KG1 (cell line): ENCODE measurements at places on chromosomes 6 and 20.
A peak's percentile ranks its signal among the peaks of the same experiment; 100 is the strongest.

- no peak for DNase-seq
Measured at GRCh38 chr6:112743323-112743722, 396.2 kb downstream of the RFPL4B start.

DNA sequence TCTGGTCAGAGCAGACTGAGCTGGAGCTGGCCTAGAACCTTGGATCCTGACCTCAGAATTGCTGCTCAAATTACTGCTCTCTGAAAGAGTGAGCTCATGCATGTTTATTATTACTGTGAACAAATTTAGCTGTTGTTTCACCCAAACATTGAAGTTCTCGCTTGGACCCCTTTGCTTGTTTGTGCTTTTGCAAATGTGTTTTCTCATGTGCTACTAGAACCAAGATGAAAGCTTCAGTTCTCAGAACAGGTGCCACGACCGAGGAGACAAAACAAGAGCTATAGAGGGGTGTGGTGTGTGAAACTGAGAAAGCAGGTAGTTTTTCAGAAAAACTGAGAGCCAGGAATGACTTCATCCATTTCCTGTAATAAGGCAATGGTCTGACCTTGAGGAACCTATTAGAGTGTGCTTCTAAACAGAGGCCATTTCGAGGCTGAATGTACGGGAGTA is 50.0 kb upstream of the ESR1 start:
- no peak for DNase-seq

DNA sequence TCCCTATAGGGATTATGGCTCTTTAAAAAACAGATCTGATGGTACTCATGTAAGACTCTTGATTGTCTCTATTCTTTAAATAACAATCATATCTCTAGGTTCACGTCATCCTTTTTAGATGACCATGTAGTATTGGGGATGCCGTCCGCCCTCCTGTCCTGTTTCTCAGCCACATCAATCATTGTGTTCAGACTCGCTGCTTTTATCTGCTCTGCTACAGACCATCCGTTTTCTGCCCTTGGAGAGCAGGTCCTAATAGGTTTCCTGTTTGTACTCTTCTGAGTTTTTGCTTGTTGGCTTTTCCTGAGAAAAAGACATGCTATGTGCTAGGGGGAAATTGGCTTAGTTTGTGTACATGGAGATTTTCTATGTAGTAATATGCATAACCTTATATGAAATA is 76.8 kb downstream of the SASH1 start:
- peak; percentile 15 for DNase-seq

DNA sequence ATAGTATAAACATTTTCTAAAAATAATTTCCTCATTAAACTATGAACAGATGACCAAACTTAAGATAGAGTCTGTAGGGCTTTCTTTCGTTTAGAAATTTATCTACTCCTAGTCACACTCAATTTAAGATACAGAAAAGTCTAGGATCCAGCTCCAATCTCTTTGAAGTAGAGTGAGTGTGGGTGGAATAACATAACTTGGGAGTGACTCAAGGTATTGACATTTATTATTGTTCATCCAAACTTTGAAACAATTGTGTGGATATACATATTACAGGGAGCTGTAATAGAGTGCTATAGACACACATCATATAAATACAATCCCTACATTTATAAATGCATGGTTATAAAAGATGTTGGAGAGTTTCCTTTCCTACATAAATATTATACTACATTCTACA is 715.2 kb upstream of the MANEA start:
- no peak for DNase-seq

GRCh38 chr6:170032197-170032596 is 258.7 kb downstream of the DLL1 start:
- DNase-seq, result no peak

DNA sequence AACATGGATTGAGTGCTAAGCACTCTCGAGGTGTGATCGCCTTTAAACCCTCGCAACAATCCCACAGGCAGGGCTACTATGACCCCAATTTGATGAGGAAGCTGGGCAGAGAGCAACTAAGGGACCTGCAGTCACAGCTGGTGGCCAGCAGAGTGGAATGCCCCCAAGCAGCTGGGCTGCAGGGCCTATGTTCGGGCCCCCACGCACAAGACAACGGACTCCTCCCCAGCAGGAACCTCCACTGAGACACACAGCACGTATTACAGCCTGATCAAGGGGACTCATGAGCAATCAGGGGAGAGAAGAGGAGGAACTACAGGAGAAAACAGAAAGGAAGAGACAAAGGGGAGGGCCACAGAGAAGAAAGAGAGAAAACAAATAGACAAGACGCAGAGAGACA is 21.7 kb downstream of the CST7 start:
- DNase-seq, result no peak

GRCh38 chr6:142846883-142847287 is 98.1 kb downstream of the HIVEP2 start:
- no peak for DNase-seq

DNA sequence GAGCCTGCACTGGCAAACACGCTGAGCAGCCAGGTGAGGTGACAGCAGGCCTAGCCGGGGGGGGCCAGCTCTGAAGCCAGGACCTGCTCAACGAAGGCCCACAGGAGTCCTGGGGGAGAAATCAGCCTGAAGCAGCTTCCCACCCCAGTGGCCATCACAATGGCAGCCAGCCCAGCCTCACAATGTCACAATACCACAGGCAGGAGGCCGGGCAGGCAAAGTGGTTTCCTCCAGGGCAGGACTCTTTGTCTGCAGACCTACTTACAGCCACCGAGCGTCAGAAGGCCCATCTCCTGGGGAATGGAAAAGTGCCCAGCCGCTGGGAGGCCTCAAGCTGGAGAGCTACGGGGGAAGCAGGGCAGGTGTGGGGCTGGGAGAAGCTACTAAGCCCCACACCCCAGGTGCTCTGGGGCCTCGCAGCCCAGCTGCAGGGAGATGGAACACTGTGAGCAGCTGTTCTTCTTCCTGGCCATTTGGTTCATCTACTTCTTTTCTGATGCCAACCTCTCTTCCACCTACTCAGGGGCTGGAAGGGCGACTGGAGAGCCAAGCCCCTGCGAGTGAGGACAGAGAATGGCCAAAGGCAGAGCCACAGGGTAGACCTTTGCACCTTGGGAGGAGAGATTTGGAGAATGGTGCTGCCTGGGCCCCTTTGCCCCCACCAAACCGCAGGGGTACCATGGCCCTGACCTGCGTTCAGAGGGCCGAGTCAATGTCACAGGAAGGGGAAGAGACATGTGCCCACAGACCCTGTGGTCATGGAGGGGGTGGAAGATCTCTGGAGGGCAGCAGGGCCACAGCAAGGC is 22.3 kb upstream of the AVP start:
- no peak for DNase-seq

DNA sequence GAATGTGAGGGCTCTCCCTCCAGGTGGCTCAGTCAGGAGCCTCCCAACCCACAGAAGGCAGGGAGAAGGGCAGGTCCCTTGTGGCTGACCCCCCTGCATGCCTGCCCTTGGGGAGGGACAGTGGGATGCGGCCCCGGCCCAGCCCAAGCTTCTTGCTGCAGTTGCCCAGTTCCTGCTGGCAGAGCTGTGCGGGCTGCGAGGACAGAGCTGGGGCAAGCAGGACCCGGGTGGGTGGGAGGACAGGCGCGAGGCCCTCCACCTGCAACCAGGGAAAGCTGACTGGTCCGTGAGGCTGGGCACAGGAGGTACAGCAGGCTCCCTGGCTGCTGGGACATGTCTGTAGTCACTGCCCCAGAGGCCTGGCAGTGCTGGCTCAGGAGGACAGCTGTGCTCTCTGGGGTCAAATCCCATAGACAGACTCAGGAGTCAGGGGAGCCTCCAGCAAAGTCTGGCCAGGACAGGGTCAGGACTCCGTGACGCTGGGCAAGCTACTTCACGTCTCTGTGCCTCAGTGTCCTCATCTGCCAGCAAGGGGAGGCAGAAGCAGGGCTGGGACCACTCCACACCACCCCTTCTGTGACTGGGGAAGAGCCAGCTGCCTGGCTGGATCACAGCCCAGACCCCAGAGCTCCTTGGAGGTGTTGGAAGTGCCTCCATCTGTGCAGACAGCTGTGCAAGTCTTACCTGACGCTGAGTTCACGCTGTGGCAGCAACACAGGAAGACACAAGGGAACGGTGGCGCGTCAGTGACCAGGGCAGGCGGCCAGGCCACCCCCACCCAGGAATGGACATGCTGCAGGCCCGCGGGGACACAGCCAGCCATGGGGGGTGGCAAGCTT is 13.0 kb downstream of the UCKL1 start:
- DNase-seq, result no peak

- DNase-seq, result no peak
Measured at GRCh38 chr20:42936482-42936881, 253.2 kb downstream of the PTPRT start.

- DNase-seq, result no peak
Measured at GRCh38 chr6:25958700-25959162, 3.9 kb upstream of the TRIM38 start.

- DNase-seq, result no peak
Measured at GRCh38 chr6:22432060-22432459, 135.2 kb upstream of the PRL start.

GRCh38 chr6:167719920-167720319 is 106.8 kb upstream of the AFDN start:
- no peak for DNase-seq

DNA sequence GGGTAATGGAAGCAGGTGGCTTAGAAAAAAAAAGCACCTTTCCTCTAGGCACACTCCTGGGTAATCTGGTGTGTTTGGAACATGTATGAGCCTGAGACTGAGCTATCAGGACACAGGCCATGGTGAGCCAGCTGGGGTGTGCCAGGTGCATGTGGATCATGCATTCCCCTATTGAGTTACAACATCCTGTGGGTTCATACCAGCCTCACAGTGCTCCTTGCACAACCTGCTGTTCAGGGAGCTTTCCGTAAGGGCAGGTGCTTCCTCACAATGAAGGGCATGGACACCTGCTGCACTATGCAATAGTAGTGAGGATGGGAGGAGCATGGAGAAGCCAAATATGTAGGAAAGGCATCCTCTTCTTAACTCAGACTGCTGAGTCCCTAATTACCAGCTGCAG is 197.2 kb upstream of the SUPT3H start:
- no peak for DNase-seq

DNA sequence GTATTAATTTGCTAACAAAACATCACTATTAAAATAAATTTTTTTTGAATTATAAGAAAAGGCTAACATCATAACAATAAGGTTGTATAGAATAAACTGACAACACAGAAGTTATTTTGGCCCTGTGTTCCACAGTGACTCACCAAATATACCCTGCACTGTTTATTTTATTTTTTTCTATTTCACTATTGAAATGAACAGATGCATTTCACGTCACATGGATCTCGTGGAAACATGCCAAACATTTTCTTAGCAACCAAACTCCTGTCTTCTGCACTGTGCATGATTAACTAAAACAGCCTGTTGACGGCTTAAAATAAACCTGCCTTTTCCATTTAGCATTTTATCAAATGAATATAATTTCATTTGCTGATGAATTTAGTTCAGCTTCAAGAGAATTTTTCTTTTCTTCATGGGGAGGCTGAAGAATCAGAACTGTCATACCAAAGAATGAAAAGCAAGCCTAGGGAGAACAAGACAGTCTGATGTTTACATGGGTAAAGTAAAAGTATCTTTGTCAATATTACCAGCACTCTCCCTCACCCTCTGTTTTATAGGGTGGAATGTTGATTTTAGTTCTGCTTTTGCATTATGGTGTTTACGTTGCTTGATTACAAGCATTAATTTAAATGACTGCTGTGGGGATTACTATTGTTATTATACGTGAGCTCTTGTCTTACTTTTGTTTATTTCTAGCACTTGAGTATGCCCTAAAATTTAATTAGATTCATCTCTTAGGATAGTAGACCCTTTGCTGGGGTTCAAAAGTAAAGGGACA is 115.3 kb downstream of the LCA5 start:
- no peak for DNase-seq

- no peak for DNase-seq
Measured at GRCh38 chr20:60117065-60117464, 158.8 kb downstream of the CDH26 start.

DNA sequence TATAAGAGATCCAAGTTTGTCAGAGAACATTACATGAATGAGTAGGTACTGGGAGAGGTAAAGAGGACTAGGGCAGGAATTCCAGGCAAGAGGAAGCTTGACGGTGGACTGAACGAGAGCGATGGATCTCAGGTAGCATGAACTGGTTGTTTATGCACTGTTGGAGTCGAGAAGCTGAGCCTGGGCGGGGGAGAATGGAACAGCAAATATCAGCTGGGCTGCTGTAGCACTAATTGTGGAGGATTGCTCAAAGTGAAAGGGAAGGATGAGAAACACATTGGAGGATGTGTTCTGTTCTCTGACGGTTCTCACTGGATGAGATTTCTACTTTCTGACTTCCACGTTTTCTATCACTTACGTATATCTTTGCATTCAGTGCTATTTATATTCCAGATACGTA is 164.2 kb downstream of the PHF3 start:
- no peak for DNase-seq

DNA sequence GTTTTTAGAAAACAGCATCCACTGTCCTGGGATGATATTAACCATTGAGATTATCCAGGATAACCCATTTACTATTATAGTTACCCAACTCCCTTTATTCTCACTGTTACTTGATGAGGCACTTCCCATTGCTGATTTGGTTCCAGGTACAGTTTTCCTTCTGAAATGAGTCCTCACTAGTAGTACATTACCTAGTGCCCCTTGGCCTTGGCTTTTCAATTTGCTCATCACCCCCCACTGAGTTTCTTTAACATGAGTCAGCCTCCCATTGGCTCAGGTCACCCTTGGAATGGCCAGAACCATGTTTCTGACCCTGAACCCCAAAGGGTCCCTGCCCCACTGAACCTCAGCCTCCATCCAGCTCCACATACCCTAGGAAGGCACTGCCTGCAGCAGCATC is 28.4 kb downstream of the MDGA1 start:
- no peak for DNase-seq

DNA sequence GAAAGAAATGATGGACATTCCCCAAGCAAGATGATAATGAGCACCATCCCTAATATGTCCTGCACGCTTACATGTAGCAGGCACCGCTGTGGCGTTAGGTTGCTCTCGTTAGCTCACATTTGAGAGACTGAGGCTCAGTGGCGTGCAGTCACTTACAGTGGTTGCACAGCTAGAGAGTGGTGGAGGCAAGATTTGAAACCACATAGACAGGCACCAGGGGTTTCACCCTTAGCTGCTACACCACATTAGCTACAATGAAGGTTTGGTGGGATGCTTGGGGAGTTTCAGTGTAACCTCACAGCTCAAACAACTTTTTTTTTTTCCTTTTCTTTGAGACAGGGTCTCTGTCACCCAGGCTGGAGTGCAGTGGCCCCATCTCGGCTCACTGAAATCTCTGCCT is 3.7 kb downstream of the COX4I2 start:
- no peak for DNase-seq

GRCh38 chr6:11771473-11772048 is 7.0 kb downstream of the ADTRP start:
- DNase-seq, result no peak

DNA sequence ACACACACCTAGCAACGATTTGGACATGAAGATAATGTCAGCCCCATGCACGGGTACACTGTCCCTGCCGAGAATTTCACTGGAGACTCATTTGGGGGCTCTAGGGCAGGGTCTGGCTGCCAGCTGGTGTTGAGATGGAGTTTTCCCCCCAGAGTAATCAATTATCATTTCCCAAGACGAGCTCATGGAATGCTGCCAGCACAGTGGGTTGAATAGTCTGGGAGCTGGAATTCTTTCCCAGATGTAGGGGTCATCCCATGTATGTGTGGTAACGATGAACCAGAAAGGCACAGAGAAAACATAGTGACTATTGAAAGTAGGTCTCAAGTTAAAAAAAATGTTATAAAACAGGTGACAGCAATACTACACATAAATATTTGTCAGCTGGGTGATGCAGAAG is 579.9 kb downstream of the MAFB start:
- DNase-seq, result no peak

- DNase-seq, result no peak
Measured at GRCh38 chr6:153367021-153367420, 235.9 kb upstream of the RGS17 start.
